ENCODE measurements at places on chromosomes 1 and 21.

GRCh38 chr21:38477226-38477625 is 21.1 kb downstream of the ERG start:
- DNase-seq = no peak

DNA sequence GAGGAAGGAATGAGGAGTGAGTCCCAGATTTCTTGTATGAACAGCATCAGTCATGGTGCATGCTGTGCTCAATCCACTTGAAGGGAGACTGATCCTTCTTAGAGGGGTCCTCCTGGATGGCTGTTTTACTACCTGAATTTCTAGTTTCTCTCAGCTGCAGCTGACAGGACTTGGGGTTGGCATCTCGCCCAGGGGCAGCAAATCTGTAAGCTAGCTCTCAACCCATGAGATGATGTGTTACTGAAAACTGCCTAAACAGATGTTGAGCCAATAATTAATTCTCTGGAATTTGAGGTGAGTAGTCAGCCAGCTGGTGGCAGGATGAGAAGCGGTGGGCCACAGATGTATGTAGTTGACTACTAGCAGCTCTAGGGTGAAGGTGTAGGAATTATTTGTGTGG is 19.6 kb downstream of the BACH1 start:
- DNase-seq = peak; percentile 59

DNA sequence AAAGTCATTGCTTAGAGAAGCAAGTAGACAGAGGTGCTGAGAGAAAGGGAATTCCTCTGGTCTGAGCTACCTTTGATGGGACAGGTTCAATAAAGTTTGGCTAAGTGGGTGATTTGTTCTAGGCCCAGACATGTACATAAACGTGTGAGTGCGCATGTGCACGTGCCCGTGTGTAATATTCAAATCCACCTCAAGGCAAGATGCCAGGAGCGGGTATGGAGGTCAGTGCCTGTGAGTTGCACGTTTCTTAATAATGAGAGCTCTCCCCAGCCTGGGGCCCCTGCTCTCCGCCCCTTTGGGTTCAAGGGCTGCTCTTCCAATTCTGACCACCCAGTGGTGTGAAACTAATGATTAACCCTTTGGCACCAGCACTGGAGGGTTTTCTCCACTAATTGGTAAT is 53.8 kb upstream of the LMO4 start:
- no peak for DNase-seq

- no peak for DNase-seq
Observed at GRCh38 chr1:229480495-229480894, 27.6 kb downstream of the NUP133 start.

- DNase-seq = no peak
Observed at GRCh38 chr1:175073633-175074032, 6.0 kb downstream of the TNN start.

DNA sequence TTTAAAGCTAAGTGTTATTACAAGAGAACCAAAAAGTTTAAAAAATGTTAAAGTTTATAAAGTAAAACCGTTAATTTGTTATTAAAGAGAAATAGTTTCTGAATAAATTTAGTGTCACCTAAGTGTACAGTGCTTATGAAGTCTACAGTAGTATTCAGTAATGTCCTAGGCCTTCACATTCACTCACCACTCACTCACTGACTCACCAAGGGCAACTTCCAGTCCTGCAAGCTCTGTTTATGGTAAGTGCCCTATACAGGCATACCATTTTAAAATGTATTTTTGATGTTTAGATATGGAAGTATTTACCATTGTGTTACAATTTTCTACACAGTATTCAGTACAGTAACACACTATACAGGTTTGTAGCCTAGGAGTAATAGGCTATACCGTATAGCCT is 60.1 kb upstream of the GCLM start:
- DNase-seq = no peak

DNA sequence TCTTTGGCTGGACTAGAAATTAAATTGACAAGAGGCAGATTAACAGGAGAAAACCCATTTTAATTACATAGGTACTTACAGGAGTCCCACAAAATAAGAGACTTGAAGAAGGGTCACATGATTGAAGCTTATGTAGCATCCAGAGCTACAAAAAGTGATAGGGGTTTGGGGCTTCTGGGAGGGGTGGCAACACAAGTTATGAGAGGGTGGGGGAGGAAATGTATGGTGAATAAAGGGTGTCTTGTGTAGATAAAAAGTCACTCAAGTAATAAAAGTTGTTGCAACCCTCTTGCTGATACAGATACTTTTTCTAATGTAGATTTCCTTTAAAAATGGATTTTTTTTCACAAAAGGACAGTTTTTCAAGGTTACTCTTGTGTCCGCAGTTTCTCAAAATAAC is 24.0 kb downstream of the USP25 start:
- DNase-seq = no peak

- no peak for DNase-seq
Observed at GRCh38 chr1:158007667-158008386, 14.4 kb downstream of the KIRREL1 start.

DNA sequence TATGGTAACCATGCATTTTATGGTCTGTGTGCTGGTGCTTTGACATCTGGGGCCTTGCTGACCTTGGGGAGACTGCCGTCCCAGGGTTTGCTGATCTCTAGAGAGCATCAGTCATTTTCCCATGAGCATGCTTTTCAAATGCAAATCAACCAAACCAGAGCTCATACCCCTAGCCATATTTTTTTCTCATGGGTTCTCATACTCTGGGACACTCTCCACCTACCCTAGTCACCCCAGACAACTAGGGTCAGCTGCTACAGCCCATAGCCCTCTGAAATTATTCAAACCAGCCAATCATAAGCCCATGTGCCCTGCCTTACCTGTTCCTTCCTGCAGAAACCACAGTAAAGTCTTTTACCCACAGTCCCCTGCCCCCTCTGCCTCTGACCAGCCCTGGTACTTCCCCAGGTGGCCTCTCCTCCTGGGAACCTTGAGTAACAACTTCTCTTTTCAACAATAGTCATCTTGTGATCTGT is 132.0 kb downstream of the MAP3K21 start:
- no peak for DNase-seq
